ENCODE measurements at places on chromosomes 4 and X.

GRCh38 chr4:11298451-11298850 is 130.2 kb downstream of the HS3ST1 start:
- DNase-seq: no peak

DNA sequence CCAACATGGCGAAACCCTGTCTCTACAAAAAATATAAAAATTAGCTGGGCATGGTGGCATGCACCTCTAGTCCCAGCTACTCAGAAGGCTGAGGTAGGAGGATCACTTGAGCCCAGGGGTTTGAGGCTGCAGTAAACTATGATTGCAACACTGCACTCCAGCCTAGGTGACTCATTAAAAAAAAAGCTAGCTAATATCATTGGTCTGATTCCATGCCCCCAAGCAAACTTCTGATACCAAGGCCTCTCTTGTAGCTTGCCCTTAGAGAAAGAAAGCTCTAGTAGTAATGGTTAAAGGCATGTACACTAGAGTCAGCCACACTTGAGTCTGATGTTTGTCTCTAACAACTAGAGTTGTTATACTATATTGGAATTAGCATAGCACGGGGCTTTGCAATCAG is 32.6 kb upstream of the PHF8 start:
- DNase-seq: no peak

DNA sequence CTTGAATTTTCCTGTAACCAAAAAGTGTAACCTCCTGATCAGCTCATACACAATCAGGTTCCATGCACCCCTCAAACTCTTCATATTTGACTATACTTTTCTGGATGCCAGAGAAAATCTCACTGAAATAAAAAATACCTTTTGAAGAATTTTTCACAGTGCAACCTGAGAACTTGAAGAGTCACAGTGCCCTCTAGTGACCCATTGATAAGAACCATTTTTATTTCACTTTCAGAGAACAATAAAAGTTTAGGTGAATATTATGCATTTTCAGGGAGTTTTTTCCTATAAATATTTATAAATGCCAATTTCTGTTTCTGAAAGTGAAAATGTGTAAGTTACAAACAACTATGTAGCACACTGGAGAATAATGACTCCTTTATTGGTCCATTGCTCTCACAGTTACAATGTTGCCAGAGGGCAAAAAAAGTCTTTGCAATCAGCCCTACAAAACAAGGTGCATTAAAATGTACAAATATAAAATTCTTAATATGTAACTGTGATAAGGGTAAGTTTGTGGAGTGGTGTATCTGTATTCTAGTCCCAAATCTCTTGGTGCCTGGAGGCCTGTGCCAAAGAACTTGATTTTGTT is 153.6 kb upstream of the INTU start:
- DNase-seq: no peak

DNA sequence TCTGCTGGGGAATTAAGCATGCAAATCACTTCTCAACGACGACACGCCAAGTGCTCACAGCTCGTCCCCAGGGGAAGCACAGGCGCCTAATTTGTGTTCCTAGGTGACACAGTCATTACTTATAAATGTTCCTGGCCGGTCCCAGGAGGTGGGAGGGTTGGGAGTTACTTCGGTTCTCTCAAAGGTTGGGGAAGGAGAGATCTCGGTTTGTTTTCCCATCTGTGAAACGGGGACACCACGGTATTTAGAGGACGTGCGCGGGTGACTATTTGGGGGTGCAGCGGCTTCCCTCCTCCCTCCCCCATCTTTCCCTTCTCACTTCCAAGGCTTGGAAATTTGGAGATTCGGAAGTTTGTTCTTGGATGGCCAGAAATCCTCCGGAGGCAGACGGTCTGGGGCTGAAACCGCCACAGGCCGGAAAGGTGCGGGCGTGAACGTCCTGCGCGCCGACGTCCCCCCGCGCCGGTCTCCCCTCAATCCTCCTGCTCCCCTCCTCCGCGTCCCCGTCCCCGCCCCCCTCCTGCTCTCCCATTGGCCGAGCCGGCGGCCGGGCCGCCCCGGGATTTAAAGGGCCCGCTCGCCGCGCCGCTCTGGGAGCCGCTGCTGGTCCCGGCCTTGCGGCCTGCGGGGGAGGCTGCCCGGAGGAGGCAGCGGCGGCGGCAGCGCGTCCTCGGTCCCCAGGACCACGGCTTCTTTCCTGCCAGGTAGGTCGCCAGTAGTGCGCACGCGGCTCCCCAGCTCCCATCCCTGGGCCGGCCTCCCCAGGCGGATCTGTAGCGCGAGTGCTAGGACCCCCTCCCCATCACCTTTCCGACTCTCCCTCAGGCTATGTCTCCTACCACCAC is at the start of gene PORCN:
PORCN (plus strand) TSS at position 593 of the 845 bp plus-strand sequence. CDS start 829 bp downstream, outside the sequence.
- peak; percentile 77 for DNase-seq

DNA sequence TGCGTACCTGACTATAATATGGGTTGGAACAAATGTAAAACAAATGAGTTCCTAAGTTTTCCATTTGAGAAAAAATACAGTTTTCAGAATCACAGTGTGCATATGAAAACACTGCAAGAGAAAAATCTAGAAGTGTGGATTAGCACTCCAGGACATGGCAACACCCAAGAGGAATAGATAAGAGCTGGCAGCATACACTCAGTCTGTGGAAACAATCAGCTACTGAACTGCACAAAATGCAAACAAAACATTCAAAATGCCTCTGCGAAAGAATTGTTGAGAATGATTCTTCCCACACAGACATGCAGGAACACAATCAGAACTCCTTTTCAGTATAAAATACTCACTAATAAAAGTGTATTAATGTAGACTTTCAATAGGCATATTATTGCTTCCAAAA is 39.9 kb downstream of the ATP8A1 start:
- no peak for DNase-seq

DNA sequence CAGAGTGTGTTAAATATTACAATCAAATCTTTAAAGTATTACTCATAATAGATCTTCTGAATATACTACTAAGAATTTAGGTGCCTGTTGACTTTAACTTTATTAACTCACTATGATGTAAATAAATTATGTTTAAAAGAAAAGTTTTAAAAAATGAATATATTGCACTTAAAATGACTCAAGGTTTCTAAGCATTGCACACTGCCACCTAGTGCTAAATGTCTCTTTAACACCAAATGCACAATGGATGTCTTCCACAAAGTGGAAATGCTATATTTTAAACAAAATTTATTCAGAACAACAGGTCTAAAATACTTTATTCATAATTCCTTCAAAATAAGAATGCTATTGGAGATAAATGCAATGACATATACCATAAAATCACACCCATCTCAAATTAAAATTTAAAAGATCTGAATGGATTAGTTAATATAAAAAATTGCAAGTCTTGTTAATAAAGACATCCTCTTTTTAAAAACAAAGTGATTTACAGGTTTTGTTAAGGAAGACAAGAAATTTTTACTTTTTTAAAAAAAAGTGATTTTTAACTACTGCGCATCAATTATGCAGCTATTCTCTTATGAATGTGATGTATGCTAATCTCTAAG is 5.5 kb downstream of the INPP4B start:
- DNase-seq: no peak

GRCh38 chrX:1397441-1398270 is 5.7 kb upstream of the SLC25A6 start:
- DNase-seq: no peak

DNA sequence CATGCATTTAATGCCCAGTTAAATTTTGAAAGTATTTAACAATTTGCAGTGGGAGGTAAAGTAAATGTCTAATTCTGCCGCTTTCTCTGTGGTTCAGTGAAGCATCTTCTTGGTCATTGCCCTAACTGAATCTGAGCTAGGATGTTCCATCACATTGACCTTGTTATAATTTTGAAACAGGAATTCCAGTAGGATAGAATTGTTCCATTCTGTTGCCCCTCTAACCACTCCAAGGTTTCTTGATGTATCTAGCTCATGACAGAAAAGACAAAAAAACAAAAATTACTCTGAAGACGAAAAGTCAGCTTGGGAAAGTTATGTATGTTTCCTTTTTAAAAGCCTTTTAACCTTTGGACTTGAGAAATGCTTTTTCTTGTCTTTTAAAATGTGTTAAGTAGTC is 297.0 kb upstream of the FAT1 start:
- DNase-seq: no peak

DNA sequence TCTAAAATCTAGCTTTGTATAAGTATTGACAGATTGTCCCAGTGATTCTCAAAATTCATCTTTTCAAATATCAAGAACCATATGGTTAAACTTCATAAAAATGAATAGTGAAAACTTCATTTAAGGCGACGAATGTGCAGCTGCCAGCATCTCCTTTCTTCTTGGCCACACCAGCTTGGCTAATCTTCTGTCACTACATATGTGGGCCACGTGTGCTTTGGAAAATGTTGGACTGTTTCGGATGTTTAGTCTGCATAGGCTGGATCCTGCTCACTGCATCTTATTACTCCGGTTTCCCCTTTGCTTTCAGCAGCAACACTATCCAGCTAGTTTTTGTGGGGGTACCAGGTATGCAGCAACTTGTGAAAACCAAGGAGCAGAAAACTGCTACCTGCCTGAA is 221.9 kb downstream of the BMPR1B start:
- no peak for DNase-seq

DNA sequence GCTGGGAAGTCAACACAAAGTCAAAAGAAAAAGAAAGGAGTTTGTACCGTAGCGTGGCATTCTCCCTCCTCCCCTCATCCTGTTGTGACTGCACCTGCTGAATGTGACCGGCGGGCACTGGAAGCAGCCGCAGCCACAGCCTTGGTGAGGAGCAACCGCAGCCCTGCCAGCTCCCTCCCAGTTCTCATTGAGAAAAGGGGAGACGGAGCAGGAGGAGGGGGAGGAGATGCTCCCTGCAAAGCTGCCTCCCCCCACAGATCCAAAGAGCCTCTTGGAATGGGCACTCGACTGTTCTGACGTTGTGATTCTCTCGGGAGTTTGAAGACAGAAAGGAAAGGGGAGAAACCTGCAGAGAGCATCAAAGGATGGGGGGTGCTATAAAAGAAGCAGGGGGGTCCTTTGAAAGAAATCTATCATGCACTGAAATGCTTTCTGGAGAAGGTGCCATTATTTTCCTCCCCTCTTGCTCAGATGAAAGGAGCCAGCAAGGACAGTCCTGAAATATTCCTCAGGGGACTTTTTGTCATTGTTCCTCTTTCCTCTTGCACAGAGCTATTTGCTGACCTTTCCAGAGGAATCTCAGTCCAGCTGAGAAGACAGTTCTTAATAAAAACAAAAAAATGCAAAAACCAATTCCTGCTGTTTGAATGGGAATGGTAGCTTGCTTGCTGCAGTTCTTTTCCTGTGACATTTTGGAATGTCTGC is 429.7 kb downstream of the MAPK10 start:
- DNase-seq: no peak

DNA sequence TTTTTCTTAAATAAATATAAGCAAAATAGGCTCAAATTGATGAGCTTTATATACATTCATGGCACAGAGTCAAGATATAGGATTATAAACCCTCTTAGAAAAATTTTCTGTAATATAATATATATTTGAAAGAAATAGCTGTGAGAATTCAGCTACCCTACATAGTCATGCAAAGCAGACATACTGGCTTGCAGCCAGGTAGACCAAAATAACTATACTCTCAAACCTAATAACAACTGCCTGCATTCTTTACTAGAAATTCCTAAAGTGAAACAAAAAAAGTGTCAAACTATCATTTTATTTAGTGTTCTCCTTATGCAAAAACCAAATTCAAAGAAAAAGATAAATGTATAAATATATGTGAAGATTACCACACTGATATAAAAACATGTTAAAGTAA is 1390.2 kb downstream of the C4orf33 start:
- no peak for DNase-seq

- DNase-seq: no peak
Observed at GRCh38 chr4:110631584-110632505, 9.0 kb upstream of the PITX2 start.

DNA sequence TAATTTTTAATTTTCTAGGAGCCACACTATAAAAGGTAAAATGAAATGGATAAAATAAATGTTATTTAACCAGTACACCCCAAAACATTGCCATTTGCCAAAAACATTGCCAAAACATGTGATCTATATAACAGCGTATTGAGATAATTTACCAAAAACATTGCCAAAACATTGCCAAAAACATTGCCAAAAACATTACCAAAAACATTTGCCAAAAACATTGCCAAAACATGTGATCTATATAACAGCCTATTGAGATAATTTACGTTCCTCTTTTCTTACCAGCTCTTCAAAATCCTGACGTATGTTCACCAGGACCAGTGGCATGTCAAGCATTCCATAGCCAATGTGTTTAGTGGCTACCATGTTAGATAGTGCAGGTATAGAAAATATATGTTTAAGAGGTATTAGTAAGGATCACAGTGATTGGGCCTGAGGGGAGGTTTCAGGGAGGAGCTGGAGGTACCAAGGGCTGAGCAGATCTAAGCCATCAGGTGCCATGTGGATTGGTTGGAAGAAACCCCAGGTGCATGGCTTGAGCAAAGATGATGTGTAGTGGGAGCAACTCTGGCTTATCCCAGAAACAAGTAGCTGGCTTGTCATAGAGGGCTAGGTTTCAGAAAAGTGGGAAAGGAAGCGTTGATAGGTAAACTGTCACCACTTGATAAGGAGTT is 42.6 kb downstream of the RAPGEF2 start:
- no peak for DNase-seq

- DNase-seq: no peak
Observed at GRCh38 chrX:70139736-70140135, 6.5 kb downstream of the IGBP1 start.

DNA sequence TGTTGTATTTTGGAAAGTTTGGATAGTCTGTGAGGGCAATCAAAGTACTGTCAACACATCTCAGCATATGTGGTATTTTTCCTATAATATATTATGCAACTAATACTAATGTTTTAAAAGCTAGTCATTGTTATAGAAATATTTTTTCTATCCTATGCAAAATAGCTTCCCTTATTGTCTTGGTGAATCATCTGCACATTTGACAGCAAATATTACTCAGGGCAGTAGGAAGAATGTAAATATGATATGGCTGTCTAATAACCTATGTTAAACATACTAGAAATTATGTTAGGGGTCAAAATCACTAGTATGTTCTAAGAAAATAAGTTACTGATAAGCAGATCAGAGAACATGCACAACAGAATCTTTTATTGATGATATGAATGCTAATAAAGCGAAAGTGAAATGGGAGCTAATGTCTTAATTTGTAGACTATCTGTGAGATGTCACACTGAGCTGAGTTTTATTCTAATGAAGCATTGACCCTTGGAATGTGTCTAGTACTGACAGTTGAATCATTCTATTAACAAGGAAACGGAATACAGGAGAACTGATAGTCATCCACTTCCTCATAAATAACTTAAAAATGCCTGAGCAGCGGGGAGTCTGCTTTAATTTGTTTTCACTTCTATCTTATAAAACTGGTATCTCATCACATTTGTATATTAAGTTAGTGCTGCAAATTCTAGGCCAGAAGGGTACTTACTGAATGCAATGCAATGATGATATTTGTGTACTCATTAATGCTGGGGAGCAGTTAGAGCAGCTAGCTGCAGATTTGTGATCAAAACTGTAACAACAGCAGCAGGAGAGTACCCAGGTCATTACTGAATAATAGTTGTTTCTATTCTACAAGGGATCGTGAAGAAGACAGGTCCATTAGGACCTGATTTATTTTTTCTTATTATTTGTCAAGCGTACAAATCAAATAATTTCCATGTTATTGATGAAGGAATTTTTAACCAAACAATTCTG is 440.3 kb upstream of the AADAT start:
- no peak for DNase-seq

- no peak for DNase-seq
Observed at GRCh38 chr4:138389976-138390685, 148.0 kb upstream of the SLC7A11 start.

GRCh38 chrX:55731826-55732225 is 14.3 kb downstream of the RRAGB start:
- no peak for DNase-seq

GRCh38 chr4:184457535-184458249 is 16.7 kb downstream of the IRF2 start:
- DNase-seq: no peak

All from stimulated activated naive CD4-positive, alpha-beta T cell (primary cell).